ENCODE measurements at places on chromosomes 4 and X.

DNA sequence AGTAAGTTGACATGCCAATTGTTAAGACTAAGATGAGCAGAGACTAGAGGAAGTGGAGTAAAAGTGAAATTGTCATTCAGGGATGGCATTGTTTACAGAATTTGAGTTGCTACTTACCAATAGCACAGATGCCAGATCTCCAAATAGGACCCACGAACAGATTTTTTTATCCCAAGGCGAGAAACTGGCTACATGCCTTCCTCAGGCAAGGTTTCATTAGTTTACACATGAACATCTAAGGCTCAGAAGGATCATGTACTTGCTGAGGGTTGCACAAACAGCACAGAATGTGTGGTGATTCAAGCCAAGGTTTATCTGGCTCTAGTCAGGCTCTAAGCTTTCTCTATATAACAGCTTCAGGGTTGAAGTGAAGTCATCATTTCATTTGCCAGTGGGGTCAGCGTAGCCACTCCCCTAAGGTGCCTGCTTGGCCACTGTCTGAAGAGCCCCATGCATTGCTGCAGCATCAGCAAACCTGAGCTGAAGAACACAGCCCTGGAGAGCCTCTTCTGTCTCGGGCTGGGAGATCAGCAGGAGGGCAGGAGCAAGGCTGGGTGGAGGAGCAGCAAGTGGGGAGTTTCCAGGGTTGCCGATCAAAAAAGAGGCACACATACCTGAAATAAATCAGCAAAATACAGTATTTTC, 193.0 kb upstream of the LCORL start:
- DNase-seq = no peak

DNA sequence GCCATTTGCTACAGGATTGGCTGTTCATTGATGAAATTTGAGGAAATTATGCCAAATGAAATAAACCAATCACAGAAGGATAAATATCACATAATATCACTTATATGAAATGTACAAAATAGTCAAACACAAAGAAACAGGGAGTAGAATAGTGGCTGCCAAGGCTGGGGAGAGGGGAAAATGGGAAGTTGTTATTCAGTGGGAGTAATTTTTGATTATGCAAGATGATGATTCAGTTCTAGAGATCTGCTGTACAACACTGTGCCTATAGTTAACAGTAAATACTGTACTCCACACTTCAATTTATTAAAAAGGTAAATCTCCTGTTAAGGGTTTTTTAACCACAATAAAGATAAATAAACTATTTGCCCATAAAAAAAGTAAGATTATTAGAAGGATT, 101.1 kb downstream of the TMA16 start:
- DNase-seq = no peak

- no peak for DNase-seq
Observed at GRCh38 chr4:89765966-89766365, 71.0 kb downstream of the SNCA start.

DNA sequence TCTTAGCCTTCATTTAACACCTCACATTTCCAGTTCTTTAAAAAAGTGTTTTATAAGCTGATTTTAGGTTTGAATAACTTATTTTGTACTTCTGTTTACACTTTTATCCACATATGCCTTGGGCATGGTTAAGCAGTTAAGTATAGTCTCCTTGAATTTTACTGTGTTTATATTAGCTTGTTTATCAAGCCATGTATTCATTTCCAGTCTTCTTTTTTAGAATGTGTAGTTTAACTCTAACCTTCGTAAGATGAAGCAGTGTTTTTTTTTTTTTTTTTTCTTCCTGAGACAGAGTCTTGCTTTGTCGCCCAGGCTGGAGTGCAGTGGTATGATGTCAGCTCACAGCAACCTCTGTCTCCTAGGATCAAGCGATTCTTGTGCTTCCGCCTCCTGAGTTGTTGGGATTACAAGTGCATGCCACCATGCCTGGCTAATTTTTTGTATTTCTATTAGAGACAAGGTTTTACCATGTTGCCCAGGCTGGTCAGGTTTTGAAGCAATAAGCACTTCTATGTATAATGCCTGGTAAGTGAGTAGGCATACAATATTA, 42.5 kb downstream of the BMP2K start:
- no peak for DNase-seq

DNA sequence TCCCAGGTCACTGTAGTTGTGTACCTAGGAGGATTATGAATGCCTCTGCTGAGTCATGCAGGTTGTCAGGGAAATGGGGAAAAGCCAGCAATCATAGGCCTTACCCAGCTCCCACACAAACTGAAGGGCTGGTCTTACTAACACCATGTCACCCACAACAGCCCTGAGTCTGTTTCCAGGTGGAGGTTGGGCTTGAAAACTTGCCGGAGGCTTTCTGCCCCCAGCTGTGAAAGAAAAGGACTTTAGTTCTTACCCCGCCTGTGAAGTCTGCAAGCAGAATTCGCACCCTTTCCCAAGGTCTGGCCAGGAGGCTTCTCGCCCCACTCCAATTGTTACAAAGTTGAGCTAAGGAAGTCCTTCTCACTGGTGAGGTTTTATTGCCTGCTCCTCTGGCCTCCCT, 143.9 kb downstream of the RPS6KA6 start:
- DNase-seq = no peak

GRCh38 chr4:87916626-87917025, 58.9 kb upstream of the SPP1 start:
- no peak for DNase-seq

DNA sequence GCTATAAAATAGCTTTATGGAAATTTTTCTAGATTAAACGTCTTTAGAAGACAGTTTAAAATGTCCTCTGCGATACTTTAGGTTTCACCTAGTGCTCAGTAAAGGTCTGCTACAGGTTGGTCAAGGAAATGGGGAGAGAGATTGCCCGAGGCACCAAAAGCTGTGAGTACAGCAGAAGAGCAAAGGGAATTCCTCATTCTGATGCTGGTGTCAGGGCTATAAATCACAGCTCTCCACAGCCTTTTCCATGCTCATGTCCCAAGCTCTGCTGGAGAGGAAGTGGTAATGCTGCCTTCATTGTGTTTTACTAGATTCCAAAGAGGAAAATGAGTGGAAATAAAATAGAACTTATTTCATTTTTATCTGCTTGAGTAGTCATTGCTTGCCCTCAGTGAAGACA, 2060.4 kb downstream of the ARAP2 start:
- no peak for DNase-seq

DNA sequence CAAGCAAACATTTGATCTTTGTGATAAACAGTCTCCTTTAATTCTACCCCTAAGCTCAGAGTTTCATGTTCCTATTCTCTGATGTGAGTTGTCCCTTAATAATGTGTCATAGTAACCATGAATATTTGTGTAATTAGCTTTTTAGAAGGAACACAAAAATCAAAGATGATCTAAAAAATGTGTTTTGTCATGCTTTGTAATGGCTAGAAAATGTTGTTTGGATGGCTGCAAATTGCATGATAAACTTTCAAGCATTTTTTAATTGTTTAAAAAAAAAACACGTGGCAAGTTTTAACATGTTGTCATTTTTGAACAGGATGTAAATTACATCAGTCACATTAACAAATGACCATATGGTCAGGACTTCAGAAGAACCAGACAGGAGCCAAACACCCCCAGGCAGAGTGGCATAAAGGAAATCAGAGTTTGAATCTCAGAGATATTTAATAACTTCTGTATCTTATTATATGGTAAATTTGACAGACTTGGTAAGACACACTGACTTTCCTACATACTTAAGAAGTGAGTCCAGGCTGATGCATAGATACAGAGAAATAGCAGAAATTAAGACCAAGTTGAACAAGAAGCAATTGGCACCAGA, 223.9 kb upstream of the VEGFC start:
- no peak for DNase-seq

DNA sequence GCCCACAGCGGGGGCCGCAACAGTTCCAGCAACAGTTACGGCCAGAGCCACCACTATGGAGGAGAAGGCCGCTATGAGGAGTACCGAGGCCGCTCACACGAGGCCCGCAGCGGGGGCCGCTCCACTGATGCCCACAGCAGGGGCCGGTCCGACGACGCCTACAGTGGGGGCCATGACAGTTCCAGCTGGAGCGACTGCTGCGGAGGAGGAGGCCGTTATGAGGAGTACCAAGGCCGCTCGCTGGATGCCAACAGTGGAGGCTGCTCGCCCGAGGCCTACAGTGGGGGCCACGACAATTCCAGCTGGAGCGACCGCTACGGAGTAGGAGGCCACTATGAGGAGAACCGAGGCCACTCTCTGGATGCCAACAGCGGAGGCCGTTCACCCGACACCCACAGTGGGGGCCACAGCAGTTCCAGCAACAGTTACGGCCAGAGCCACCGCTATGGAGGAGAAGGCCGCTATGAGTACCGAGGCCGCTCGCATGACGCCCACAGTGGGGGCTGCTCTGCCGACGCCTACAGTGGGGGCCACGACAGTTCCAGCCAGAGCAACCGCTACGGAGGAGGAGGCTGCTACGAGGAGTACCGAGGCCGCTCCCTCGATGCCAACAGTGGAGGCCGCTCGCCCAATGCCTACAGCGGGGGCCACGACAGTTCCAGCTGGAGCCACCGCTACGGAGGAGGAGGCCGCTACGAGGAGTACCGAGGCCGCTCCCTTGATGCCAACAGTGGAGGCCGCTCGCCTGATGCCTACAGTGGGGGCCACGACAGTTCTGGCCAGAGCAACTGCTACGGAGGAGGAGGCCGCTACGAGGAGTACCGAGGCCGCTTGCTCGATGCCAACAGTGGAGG, 1.7 kb downstream of the RBMXL3 start:
- no peak for DNase-seq

DNA sequence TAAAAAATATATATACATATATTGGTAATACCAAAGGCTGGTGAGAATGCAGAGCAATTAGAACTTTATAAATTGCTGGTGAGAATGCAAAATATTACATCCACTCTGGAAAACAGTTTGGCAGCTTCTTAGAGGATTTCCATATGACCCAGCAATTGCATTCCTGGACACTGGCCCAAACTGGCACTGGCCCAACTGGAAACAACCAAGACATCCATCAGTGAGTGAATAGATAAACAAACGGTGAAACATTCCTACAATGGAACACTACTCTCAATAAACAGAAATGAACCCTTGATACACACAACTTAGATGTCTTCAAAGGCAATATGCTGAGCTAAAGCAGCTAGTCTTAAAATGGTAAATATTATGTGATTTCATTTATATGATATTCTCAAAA, 524.2 kb downstream of the IQCM start:
- no peak for DNase-seq

DNA sequence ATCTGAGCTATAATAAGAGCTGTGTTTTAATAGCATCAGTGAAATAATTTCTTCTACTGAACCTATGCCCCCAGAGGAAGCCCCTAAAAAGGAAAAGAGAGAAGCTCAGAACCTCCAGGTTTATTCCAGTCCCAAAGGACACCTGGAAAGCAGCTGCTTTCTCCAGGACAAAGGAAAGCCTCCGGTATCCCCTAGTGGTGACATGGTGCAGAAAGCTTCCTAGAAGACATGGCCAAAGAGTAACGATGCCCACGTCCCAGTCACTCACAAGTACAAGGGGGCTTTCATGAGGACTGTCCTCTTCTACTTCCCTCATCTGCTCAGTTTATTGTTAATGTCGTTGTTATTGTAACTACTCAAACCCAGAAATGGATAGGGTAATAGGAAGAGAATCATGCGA, 343.9 kb downstream of the UNC5C start:
- no peak for DNase-seq

DNA sequence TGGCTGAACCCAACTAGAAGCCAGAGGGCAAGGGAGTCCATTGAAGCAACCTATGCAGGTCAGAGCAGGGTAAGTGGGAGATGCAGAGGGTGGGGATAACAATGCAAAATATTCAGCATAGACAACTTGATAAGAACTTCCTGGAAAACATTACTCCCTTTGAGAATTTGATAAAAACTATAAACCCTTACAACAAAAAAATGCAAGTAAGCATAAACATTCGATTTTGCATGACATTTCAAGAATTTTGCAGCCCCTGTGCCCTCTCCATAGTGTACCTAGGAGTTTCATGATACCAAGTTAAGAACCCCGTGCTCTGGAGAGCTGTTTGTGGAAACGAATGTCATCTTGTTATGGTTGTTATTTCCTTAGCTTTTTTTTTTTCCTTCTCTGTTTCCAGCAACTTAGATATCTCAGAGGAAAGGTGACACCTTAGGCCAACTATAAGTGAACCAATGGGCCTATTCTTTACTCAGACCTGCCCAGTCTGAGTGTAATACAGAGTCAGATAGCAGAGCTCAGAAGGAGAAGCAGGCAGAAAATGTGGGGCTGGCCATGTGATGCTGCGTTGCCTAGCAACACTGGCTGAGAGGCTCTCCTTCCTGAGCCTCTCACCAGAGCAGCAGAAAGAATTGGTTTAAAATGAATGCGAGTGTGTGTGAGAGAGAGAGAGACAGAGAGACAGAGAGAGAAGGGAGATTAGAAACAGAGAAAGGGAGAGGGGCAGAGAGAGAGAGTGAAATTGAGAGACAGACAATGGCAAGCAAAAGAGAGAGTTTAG, 36.7 kb upstream of the GABRQ start:
- no peak for DNase-seq

DNA sequence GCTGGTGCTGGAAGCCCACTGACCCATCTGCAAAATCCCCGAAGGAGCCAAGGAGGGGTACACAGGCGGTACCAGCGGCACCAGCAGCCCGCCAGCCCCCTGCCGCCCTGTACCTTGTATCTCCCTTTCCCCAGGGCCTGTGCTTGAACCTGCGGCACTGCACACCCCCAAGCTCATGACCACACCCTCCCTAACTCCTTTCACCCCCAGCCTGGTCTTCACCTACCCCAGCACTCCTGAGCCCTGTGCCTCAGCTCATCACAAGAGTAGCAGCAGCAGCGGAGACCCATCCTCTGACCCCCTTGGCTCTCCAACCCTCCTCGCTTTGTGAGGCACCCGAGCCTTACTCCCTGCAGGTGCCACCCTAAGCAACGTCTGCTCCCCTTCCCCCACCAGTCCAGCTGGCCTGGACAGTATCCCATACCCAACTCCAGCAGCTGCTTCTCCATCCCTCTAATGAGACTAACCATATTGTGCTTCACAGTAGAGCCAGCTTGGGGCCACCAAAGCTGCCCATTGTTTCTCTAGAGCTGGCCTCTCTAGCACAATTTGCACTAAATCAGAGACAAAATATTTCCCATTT, 94.9 kb downstream of the LARP1B start:
- no peak for DNase-seq

- no peak for DNase-seq
Observed at GRCh38 chrX:80316526-80316925, 103.7 kb upstream of the TENT5D start.

GRCh38 chr4:42237010-42237409, 84.6 kb upstream of the BEND4 start:
- no peak for DNase-seq

- DNase-seq = no peak
Observed at GRCh38 chr4:163335384-163335783, 3.0 kb upstream of the NPY1R start.

Data from T-helper 22 cell (primary cell).